ENCODE measurements at places on chromosomes 6 and 20.

DNA sequence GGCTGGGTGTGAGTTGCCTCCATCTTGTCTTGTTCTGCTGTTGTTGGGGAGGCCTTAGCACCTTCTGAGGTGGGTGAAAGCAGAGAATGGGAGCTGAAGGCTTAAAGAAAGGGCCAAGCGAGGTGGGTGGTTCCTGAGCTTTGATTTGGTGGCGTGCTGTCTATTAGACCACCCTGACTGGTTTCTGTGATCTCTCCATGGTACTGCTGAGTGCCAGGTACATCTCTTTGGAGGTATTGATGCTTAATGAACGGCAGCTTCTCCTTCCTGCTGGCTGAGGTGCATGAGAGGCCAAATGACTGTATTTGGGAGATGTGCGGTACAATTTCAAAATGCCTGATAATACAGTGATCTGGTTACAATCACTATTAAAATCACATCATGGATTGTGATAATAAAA is 15.4 kb downstream of the RIN2 start:
- no peak for DNase-seq

- DNase-seq = no peak
Observed at GRCh38 chr6:38207375-38207774, 387.8 kb downstream of the ZFAND3 start.

GRCh38 chr6:37985355-37985754 is 165.8 kb downstream of the ZFAND3 start:
- no peak for DNase-seq

GRCh38 chr20:37334450-37334849 is 11.5 kb upstream of the SRC start:
- DNase-seq = no peak

GRCh38 chr6:160426136-160426535 is 78.0 kb downstream of the SLC22A3 start:
- no peak for DNase-seq

- no peak for DNase-seq
Observed at GRCh38 chr20:34938466-34939163, 17.0 kb downstream of the GSS start.

DNA sequence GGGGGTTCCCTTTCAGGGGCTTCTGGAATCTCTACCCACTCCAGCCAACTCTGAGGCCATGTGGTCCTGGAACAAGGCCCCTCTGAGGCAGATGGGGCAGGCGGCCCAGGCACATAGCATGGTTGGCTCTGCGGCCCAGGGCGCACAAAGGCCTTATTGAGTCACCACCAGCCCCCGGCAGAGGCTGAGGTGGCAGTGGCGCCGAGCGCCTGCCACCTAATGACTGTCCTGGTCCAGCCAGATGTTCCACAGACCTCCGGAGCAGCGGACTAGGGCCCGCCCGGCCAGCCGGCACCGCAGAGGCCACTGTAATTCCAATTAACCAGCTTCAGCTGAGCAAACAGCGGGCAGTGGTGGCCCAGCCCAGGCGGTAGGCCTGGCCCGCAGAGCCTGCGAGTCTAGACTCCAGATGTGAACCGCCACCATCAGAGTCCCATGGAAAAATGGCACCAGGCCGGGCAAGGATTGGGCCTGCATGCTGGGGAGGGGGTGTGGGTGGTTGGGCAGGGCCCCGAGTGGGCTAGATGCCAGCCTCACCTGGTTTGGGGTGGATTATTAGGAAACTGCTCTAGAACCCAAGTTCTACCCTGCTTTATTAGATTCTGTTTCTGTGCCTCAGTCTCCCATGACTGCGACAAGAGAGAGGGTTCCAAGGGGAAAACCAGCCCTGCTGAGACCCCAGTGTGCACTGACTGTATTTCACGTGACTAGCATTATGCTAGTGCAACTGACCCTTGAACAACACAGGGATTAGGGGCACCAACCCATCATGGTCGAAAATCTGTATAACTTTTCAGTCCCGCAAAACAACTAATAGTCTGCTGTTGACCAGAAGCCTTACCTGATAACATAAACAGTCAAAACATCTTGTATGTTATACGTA is 34.1 kb upstream of the ID1 start:
- peak; percentile 54 for DNase-seq

DNA sequence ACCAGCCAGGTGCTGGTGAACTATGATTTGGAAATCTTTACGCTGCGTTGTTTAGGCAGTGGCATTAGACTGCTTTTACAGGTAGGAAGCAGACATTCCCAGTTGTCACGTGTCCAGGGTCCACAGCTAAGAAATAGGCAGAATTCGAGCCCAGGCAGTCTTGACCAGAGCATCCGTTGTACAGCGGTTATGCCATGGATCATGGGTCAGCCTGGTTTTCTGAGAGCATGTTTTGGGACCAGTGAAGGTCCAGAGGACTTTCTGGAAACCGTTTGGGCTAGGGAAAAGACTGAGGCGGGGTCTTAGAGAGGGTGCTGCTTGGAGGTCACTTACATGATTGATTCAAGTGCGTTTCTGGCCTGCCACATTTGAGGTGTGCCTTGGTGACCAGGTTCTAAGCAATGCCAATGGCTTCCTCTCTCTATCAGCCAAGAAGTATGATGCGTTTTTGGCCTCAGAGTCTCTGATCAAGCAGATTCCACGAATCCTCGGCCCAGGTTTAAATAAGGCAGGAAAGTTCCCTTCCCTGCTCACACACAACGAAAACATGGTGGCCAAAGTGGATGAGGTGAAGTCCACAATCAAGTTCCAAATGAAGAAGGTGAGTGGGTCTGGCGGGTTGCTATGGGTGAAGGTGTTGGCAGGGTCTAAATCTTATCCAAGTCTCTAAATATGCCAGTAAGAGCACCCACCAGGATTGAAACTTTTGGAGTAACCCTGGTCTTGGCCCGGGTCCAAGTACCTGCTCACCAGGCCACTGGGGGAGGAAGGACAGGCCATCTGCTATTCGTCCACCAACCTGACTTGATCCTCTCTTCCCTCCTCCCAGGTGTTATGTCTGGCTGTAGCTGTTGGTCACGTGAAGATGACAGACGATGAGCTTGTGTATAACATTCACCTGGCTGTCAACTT is 1.8 kb downstream of the RPL10A start:
- DNase-seq = no peak

DNA sequence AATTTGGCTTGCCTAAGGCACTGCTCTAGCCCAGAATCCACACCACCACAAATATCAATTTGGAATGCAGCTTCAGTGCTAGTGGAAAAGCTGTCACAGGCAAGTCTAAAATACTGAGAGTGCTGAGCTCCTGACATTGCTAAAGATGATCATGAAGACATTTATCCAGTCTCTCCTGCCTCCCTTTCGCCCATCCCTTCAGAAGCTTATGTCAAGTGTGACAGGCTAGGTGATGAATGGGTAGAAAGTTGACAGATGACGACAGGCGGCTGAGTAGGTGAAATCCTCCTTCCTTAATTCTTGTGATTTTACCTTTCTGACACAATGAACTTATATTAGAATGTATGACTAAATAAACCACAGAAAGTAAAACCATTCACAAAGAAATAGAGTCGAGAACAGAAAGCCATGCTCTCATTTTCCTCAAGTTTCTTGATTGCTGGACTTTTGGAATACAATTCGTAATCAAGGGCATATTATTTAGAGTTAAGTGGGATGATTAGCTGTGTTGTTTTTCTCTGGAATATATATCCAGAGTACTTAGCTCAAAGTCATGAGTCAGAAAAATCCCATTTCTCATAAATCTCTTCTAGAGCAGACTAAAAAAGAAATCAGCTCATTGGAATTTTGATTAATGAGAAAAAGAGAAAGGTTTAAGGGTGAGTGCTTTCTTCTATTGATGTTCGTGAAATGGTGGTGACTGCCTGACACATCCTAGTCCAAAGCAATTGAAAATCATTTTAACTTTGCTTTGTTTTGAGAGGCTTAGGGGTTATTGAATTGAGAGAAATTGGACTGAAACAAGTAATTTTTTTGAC is 1228.2 kb upstream of the CITED2 start:
- no peak for DNase-seq

- no peak for DNase-seq
Observed at GRCh38 chr6:15500901-15501825, 161.7 kb downstream of the DTNBP1 start.

DNA sequence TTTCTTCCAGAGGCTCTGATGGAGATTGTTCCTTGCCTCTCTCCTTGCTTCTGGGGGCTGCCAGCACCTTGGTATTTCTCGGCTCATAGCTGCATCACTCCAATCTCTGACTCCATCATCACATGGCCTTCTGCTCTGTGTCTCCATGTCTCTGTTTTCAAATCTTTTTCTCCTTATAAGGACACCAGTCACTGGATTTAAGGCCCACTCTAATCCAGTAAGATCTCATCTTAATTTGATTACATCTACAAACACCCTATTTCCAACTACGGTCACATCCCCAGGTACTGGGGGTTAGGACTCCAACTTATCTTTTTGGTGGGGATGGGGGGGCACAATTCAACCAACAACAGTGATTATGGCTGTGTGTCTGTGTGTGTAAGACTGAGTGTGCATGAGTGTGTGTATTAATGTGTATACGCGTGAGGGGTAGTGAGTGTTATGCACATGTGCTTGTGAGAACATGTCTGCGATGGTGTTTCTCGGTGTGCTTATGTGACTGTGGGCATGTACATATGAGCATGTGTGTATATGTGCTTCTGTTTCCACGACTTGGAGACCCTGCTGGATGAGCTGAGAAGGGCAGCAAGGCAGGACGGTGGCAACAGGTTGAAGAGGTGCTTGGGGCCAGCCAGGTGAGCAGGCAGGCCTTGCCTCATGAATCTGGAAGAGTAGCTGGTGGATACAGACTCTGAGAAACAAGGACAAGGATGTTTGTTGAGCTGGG is 130.5 kb downstream of the MRPL14 start:
- DNase-seq = no peak

All from BJ (cell line).